ENCODE measurements at places on chromosomes 5 and 9.

DNA sequence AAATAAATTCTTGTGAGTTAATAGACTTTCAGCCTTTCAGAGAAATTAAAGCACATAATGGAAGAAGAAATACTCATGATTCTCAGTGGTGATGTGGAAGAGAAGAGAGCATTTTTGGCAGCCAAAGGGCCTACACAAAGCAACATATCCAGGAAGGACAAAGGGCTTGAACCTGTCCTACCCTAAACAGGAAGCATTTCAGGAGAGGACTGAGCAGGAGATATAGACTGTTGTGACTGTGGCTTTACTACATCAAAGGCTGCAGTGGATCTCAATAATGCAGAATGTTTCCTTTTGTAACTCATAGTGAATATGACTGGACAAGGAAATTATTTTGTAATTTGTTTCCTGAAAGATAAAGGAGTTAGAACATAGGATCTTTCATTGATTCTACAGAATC lies 1.3 kb upstream of the PARP8 start:
- DNase-seq, result no peak

GRCh38 chr9:470552-471194 lies 256.0 kb downstream of the DOCK8 start:
- no peak for DNase-seq

- no peak for DNase-seq
Measured at GRCh38 chr5:72495410-72495809, 11.8 kb downstream of the ZNF366 start.

- DNase-seq, result no peak
Measured at GRCh38 chr5:167769846-167770413, 521.5 kb upstream of the WWC1 start.

DNA sequence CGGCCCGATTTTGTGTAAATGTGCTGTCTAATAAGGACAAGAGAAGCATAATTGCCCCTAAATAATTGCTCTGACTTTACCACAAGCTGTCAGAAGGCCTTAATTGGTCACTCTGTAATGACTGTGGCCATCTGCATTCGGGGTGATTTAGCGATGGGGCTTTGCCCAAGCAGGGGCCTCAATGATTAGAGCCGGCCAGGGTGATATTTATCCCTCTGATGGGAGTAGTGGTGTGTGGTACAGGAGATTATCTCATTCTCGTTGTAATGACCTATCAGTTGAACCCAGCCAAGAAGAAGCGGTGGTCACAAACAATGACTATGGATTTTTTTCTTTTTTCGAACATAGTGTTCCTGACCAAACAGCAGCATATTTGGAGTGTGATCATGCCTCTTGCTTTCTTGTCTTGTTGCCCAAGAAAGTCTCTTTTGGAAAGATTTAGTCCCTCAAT lies 72.0 kb upstream of the SAP30L start:
- DNase-seq, result no peak

DNA sequence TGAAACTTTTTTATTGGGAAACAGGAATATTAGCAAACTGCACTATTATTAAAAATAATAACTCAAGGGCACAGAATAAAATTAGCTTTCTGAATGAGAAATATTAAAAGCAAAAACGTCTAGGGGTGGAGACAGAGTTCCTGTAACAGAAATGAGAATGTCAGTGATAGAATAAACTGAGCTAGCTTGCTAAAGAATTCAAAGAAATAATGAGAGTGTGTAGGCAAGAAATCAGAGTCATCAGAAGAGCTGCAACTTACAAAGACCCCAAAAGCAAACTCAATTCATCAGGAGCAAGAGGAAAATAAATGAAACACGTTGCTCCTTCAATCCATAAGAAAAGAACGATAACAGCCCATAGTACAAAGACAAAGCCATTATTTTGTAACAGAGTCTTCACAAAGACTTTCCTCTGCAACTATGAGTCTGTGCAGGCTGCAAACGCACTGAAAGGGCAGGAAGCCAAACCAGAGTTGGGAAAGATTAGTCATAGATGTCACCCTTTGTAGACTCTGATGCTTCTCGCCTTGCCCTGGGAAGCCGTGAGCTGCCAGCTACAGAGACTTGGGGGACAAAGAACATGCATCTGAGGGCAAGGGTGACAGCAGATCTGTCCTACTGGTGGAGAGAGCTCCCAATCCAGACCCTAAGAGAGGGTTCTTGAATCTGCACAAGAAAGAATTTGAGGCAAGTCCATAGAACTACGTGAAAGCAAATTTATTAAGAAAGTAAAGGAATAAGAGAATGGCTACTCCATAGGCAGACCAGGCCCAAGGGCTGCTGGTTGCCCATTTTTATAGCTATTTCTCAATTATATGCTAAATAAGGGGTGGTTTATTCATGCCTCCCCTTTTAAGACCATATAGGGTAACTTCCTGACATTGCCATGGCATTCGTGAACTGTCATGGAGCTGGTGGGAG lies 40.8 kb downstream of the SHC3 start:
- peak; percentile 94 for DNase-seq

DNA sequence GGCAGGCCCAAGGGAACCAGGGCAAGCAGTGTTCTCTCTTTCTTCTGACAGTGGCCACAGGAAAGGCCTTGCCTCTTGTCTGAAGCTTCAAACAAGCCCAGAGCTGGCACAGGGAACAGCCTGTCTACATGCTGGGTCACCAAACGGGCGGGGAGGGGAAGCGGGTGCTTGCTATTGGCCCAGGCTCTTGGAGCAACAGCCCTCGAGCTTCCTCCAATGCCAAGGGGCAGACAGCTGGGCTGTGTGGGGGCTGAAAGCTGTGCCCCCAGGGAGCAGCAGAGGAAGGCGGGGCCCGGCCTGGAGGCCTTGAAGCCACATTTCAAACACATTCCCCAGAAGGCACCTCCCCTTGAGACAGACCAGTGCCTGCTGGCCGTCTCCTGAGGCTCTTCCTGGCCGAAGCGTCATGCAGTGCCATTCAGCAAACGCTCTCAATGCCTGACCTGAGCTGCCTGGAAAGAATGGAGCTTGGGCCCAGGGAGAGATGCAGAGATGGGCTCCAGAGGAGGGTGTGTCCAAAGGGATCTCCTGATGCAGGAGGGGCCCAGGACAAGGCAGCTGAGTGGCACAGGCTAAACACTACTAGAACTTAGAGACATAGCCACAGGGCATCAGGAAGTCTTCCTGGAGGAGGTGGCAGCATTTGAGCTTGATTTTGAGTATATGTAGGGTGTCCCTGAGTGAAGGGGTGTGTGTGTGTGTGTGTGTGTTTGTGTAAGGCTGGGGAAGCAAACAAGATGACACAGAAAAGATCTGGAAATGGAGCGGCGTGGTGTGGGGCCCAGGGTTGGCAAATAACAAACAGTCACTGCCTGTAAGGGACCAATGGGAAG lies 2.5 kb downstream of the FIBCD1 start:
- DNase-seq, result peak; percentile 38

Data from stromal cell of bone marrow (primary cell).